ENCODE measurements at places on chromosomes 1 and 21.

DNA sequence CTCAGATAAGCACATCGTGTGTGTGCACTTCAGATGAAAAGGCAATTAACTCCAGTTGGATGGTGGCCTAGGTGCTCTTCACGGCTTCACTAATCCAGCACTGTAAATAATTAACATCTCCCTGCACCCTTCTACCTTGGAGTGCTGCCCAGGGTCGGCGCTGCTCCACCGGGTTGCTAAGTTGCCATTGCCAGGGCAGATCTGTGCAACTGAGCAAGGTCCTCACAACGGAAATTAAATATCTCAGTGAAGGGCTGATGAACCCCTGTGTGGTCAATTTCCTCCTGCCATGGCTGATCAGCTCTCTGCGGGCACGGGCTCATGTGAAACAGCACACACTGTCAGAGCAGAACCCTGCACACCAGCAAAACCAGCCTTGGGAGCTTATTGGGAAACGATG, 63.2 kb downstream of the SYDE2 start:
- no peak for DNase-seq

DNA sequence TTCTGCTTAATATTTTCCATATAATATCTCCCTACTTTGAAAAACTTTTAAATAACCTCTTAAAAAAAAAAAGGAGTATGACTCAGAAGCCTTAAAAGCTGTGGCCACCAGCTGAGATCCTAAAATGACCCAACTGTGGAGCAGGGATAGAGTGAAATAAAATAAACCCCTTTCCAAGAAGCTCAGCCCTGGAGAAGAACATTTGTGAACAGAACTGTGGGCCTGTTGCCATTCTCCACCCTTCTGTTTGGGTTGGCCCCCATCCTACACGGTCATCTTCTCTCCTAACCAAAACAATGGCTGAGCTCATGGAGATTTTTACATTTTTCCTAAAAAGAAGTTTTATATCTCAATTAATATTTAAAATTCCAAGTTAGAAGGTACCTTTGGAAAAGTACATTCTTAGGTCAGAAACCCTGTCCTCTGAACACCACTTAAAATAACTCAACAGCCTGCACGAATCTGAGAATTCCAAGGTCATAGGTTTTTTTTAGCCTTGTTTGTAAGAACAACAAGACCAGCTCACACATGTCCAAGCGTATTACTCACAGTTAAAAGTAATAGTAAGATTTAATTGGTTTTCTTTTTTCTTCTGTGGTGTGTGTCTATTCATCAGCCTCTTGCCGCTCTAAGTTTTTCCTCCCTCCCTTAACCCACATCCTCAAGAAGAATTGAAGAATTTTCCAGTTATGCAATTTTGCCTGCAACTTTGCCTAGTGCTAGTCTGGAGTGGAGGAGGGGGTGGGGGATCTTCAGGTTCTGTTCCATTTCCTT, 107.7 kb upstream of the ERRFI1 start:
- no peak for DNase-seq

DNA sequence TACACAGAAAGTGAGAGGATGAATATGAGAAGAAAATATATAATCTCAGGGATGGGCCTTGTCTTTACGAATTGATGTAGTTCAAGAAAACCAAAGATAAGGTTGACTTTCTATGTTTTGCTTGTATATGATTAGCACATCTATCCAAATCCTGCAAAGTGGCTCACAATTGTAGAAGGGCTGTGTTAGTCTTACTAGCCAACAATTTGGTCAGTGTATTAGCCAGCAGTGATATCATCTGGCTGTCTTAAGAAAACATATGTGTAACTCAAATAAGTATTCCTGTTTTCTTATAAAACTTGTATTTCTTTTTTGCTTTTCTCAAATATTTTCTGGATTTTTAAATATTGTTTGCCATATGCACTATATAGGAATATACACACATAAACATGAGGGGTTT, 5.5 kb downstream of the SDCCAG8 start:
- no peak for DNase-seq

DNA sequence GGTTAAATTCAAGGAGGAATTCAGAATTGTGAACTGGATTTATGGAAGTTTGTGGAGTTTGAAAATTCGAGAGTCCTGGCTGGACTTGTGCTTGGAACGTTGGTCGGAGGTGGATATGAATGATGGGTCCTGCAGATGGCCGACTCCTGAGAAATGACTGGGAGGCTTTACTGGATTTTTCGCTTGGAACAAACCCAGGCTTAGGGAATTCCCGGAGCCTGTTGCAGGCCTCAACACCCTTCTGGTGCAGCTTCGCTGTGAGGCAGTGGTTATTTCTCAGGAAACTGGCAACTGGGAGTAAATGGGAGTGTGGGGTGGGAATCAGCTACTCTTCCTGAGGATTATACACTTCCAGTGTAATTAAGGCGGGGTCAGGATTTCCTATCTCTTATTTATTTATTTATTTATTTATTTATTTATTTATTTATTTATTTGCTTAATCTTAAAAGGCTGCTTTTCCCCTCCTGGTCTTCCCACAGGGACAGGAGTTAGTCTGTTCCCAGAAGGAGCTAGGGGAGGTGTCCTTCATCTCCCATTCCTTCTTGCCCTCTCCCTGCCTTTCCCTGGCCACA, 21.1 kb downstream of the MAPKAPK2 start:
- no peak for DNase-seq

DNA sequence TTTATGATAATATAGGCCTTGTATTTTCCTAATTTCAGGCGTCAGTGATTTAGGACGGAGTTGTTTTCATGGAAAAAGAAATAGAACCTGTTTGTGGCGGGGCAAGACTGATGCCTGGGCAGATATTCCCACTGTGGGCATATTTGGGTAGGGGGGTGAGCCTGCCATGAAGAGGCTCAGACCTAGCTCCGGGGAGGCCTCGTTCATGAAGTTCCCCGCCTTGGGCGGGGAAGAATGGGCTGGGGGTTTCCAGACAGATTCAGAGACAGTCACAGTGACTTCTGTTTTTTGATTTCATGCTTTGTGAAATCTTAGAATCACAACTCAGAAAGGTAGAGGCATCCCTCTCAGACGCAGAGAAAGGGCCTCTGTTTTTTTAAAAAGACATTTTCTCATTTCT, 36.1 kb downstream of the RUNX3 start:
- no peak for DNase-seq

- DNase-seq = no peak
Measured at GRCh38 chr1:59565611-59566410, 248.9 kb upstream of the HOOK1 start.

- no peak for DNase-seq
Measured at GRCh38 chr1:211476200-211476849, 15.6 kb downstream of the RD3 start.

DNA sequence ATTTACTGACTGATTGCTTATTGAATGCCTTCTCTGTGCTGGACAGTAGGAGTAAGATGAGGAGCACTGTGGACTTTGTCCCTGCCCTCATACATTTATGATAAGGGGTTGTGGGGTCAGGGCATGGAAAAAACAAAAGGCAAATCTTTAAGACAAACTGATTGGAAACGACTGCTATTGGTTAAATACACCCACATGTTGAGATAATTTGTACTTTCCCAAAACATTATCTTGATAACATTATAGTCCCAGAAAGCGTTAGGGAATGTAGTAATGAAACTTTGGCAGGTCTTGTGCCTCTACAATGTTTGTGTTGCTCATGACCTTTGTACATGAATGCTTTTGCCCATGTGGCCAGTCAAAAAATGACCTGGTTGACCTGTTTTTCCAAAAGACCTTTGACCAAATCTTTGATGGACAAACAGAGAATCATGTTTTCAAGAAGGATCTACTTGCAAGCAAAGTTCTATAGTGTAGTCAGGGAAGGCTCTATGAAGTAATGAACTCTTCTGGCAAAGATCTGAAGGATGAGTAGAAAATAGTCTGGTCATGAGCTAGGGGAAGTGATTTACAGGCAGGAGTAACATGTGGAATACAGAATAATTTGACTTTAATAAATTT, 50.9 kb downstream of the LEPR start:
- DNase-seq = no peak

- DNase-seq = no peak
Measured at GRCh38 chr21:36047139-36047538, 13.2 kb downstream of the SETD4 start.

- no peak for DNase-seq
Measured at GRCh38 chr1:85602571-85602970, 22.0 kb downstream of the CCN1 start.

- DNase-seq = no peak
Measured at GRCh38 chr1:111600886-111601386, 18.7 kb upstream of the RAP1A start.

GRCh38 chr1:48007047-48007446, 9.9 kb upstream of the TRABD2B start:
- no peak for DNase-seq

DNA sequence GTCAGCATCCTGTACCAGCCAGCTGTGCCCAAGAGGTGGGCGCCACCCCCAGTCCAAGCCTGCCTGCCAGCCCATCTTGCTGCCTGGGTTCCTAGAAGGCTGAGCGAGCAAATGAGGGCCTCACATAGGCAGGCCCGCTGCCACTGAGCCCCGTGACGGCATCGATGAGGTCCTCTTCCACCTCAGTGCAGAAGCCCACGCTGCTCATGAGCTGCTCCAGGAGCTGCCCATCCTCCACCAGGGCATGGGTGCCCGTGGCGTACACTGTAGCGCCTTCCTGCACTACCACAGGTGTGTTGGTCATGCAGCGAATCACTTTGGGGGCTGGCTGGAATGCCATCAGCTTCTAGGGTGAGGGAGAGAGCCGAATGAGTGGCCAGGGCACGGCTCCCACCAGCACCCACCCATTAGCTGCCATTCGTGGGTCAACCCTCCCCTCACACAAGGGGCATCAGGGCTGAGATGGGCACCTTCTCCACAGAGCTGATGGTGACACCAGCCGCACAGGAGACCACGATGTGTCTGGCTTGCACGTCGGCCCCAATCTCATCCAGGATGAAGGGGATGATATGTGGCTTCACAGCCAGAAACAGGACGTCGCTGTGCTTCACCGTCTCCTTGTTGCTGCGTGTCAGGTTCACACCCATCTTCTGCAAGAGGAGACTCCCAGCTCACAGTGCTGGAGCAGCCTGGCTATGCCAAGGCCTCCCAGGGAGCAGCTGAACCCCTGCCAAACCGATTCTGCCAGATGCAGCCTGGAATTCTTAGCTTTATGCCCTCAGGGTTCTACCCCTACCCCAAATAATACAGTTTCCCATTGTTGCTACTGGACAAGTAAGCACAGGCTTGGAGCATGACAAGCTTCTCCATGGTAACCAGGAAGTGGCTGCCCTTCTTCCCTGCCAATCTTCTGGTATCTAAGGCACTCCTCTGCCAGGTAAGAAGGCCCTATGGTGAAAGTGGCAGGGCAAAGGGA, 2.0 kb downstream of the PYCR2 start:
- no peak for DNase-seq

DNA sequence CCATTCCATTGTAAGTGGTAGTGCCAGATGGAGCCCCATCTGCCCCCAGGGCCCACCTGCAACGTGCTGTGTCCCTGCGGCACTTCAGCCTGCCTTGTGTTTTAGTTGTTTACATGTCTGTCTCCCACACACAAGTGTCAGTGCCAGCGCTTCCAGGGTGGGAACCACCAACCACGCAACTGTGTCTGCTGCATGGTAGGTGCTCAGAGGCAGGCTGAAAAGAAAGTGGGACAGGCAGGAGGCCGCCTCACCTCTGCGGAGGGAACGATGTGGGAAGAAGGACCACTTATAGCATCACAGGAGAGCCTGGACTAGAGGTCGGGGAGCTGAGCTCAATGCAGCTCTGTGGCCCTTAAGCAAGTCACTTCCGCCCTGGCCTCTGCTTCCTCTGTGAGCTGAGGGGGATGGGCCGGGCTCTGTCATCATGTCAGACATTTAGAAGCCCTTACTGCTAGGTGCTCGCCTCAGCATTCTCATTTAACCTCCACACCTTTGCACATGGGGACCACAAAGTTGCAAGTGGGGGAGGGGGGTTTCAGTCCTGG, 17.9 kb downstream of the SLC9A1 start:
- DNase-seq = peak; percentile 43

DNA sequence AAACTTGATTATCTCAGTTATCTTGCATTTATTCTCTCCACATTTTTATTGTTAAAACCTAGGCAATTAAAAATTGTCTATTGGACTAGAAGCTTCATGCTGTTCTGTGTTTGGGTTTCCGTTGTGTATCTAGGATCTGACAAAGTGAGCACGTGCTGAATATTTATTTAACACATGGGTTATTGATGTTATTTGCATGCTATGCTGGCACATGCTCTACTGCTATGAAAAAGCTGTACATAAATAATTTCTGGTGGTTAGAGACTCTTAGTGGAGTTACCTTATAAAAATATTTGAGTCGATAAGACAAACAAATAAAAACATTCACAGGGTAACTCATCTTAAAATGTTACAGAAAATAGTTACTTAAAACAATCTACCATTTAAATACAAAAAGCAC, 1769.7 kb downstream of the MRPL39 start:
- DNase-seq = no peak

GRCh38 chr1:221712776-221713431, 29.0 kb downstream of the DUSP10 start:
- DNase-seq = peak; percentile 83

DNA sequence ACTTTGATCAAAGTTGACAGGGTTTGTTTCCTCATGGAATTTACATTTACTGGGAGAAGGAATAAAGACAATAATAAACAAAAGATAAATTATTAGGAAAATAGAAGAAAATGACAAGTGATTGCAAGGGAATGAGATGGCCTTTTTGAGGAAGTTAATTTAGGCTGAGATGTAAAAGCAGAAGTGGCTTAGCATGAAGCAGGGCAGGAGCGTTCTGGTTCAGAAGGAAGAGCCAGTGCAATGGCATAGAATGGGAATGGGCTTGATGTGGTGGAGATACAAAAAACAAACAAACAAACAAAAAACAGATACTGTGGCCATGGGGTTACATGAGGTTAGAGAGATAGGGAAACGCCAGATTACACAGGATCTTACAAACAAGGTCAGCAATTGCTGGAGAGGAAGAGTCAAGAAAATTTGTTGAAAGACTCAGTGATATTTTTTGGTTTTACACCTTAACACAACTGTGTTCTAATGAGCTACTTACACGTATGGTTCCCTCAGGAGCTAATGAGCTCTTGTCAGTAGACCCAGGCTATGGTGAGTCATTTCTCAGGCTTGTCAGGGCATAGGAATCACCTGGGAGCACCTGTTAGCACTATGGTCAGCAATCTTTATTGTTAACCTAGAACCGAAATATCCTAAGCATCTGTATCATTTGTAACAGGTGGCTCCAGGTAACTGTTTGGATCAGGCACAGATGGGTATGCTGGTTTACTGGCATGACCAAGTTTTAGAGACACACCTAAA, 8.7 kb upstream of the CADM3 start:
- DNase-seq = no peak
